Hypothalamus (tissue), 51 donors: ENCODE measurements at places on chromosomes 2 and 18.

GRCh38 chr18:25672490-25672889 is 320.5 kb upstream of the ZNF521 start:
- DNase-seq, result no peak

DNA sequence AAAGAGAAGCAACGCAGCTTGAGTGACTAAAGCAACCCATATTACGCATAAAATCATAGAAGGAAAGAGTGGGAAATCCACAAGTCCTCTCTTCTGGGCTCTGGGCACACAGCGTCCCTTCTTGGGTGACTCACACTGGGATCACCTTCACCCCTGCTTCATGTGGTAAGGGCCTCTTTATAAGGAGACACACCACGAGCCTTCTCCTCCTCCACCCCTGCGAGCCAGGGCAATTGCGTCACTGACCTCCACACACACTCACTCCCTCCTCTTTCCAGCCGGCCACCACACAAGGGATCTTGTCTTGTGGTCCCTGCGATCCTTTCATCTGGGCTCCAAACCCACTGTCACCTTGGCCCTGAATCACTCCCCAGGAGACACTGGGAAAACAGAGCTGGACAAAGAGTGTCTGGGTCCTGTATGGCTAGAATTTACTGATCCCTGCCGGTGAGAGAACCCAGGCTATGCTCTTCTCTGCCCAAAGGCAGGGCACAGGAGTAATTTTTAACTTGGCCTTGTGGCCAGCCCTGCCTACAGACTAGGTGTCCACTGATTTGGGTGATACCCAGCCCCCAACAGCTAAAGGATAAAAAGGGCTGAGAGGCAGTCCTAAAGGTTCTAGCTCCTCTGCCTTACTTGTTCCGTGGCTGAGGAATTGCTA is 35.3 kb downstream of the NHEJ1 start:
- no peak for DNase-seq

DNA sequence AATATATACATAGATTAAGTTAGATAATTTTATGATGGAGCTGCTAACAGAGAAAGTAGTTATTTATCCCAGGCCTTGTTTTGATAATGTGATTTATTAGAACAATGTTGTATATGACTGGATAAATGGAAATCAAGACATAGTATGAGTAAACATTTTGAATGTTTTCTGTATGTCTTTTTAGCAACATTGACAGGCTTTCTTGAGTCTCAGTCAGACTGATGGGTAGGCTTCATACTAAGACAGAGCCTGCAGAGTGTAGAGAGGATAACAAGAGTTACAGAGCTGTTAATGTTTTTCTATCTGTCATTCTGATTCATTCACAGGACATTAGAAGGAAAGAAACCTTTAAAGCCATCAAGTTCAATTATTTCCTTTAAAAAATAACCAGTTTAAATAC is 478.5 kb downstream of the LRP1B start:
- no peak for DNase-seq

DNA sequence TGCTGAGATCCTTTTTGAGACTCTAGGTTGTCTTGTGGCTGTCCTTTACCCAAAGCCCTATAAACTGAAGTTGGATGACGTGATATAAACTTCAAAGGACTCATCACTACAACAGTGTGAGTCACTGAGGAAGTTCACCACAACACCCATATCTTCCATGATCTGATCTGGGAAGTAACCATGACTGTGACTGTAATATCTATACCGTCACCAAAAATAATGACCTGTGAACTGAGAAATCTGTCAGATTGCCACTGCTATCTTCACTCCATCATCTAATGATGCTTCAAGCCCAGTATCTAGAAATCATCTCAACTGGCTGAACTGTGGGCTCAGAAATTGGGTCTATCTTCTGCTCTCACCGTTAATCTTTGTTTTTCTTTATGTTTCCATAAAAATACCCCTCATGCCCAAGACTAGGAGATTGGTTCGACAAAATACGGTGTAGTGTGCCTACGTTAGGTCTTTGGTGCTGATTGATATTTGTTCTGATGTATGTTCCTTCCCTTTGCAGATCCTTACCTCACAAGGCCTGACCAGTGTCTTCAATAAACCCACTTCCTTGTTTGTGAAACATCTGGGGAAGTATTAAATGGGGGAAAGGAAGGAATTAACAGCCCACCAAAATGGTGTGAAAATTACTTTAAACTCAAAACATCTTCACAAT is 78.2 kb downstream of the MYL12B start:
- no peak for DNase-seq

- no peak for DNase-seq
These were observed 26.0 kb downstream of the EFHD1 start for GRCh38 chr2:232659359-232659758.

GRCh38 chr2:233426619-233427342 is 72.5 kb downstream of the DGKD start:
- no peak for DNase-seq

DNA sequence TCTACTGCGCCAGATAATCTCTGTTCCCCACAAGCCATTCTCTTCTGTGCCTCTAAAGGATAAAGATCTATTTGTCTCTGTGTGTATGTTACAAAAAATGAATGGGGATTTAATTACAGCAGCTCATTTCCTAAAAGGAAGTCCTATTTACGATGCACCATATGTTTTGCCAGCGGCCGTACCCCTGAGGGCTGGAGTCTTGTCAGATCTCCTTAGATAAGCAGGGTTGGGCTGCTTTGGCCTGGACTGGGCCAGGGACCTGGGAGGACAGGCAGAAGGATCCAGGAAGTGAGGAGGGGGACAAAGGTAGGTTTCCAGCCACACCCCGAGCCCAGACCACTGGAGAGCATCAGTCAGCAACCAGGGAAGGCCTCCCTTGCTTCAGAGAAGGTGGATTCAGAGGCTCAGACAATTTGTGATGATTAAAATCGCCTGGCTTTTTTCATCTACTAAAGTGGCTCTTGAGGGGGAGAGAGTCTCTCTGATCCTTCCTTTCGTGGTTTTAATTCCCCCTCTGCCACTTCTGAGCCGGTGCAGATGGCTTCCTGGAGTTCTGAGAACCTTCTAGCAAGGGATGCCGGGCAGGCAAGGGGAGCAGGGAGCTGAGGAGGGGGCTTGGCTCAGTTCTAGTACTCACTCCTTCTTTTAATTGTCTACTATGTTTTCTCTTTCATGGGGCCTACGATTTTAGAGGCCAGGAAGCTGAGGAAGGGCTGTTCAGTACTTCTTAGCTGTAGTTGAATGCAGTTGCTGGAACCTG is 42.1 kb downstream of the MYCN start:
- no peak for DNase-seq

GRCh38 chr18:27030421-27030820 is 154.7 kb downstream of the CHST9 start:
- DNase-seq, result no peak

GRCh38 chr2:18132697-18133096 is 254.2 kb downstream of the KCNS3 start:
- no peak for DNase-seq

- DNase-seq, result no peak
These were observed 44.1 kb upstream of the IGFBP2 start for GRCh38 chr2:216588861-216589710.

GRCh38 chr2:135151615-135152014 is 99.5 kb downstream of the RAB3GAP1 start:
- no peak for DNase-seq

DNA sequence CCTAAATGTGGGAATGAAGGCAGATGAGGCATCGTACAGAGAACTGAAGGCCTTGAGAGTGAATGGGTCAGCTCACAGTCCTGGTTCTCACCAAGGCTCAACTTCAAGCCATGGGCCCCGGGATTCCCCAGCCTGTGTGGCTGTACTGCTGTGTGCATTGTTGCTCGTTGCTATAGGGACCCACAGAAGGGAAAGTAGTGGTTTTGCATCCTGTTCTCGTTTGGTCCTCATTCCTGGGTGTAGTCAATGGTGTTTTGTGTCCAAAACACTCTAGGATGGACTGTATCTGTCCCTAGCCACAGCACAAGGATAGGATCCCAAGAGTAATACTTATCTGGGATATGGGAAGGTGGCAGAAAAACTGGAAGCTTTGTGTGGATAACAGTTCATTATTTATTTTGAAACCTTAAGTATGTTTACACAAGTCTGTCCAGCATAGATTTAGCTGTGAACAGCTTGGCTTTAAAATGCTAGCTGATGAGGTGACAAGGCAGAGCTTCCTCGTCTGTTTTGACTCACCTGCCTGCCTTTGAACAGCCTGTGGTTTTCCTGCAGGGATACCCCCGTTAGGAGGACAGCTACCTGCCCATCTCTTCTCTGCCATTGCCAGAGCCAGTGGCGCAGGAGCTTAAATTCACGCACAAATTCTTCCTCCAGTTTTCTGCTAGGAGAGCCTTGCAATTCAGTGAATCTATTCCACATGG is 85.0 kb downstream of the WDSUB1 start:
- DNase-seq, result no peak

- no peak for DNase-seq
These were observed 61.4 kb downstream of the SP3 start for GRCh38 chr2:173903601-173904394.

DNA sequence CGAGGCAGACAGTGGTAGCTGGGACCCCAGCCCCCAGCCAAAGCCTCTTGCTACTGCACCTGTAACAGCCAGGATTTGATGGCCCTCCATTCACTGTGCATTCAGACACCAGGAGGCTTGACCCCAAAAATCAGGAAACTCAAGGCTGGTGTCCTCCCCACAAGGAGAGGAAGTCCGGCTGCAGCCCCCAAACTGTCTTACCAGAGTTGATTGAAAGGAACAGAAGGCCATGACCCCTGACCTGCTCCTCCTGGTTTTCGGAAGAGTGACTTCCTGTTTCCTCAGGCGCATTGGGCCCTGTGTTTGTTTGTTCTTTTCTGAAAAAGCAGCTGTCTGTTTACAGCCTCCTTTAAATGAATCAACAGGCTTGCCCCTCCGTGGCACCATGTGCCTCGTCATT is 111.6 kb downstream of the RNF144A start:
- no peak for DNase-seq

DNA sequence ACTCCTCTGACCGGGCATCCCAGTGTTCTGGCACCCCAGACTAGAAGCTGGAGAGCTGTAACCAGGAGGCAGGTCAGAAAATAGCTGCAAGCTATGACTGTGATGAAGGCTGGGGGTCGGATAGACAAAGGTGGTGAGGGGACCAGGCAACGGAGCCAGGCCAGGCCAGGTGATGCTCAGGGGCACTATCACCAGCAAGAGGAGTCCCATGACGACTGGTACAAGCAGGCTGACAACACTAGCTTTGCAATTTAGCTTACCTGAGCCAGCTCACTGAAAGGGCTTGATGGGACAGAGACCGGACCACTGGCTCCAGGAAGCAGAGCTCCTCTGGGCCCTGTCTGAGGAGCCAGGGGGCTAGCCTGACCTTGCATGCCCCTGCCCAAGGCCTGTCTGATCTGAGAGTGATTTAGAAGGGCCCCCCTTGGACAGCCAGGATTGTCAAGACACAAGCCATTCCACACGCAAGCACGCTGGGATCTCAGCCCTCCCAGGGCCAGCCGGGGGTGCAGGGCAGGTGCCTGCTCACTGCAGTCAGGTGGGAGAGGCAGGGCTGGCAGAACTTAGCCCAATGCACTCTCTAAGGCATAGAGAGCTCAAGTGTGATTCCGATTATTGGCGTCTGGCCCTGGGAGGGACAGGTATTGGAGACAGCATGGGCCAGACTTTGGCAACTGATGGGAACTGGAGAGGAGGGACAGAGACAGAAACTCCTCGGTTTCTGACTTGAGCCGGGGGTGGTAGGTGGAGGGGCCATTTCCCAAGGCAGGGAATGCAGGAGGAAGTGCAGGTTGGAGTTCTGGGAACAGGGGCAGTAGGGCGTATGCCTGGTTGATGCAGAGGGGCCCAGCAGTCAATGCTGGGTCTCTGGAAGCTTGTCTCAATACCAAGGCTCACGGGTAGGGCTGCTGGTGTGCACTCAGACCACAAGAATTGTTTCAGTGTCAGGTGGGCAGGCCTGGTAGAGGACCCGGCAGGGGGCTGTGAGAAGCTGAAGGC is 47.7 kb downstream of the MYO7B start:
- DNase-seq, result no peak

GRCh38 chr18:44041961-44042360 is 638.7 kb upstream of the SETBP1 start:
- no peak for DNase-seq
